ENCODE measurements at places on chromosomes 16 and 17.

GRCh38 chr16:50247906-50248608 is 18.3 kb upstream of the ADCY7 start:
- H3K27me3 ChIP-seq = no peaks in the 10 kb centered on the region
- H3K36me3 ChIP-seq = no peaks in the 10 kb centered on the region
- H3K27ac ChIP-seq = no peak overlapping the region

- H3K27me3 ChIP-seq = no peaks in the 10 kb centered on the region
- peaks cover 16% of the 10 kb centered on the region for H3K4me1 ChIP-seq
- DNase-seq = peak; percentile 92
Observed at GRCh38 chr17:41962768-41963434, 3.7 kb upstream of the CNP start.

- no peaks in the 10 kb centered on the region for H3K27me3 ChIP-seq
- H3K36me3 ChIP-seq = no peaks in the 10 kb centered on the region
- peak overlapping the region; percentile 89 for H3K4me3 ChIP-seq
- peak; percentile 73 for DNase-seq
- peak overlapping the region; percentile 87 for H3K27ac ChIP-seq
Observed at GRCh38 chr17:29567554-29568330, 759 bp upstream of the TP53I13 start.

DNA sequence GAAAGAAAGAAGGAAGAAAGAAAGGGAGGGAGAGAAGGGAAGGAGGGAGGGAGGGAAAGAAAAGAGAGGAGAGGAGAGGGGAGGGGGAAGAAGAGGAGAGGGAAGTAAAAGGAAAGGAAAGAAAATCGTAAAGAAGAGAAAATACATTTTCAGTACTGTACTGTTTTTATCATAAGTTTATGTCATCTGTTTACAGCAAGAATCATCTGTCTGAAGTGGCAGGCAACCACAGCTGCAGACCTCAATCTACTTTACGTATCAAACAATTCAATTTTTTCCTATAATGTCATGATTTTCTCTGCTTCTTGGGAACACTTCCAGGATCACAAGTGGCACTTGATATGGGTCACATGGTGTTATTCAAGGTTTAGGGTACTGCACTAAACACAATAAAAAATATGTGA is 58.3 kb downstream of the USP32 start:
- no peak overlapping the region for H3K4me3 ChIP-seq
- no peak for DNase-seq

DNA sequence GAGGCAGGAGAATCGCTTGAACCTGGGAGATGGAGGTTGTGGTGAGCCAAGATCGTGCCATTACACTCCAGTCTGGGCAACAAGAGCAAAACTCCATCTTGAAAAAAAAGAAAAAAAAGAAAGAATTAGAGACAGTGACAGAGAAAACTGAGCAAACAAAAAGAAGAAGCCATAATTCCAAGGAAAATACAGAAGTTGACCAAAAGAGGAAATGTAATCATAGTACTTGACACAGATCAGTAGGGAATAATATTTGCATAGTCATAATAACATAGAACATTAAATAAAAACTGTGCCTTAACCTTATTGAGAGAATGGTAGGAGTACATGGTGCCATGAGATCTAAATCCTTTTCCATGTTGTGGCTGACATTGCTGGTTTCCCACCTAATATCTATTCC is 14.7 kb upstream of the USP31 start:
- no peaks in the 10 kb centered on the region for H3K36me3 ChIP-seq
- no peak overlapping the region for H3K27ac ChIP-seq
- H3K4me3 ChIP-seq = no peak overlapping the region
- DNase-seq = no peak

DNA sequence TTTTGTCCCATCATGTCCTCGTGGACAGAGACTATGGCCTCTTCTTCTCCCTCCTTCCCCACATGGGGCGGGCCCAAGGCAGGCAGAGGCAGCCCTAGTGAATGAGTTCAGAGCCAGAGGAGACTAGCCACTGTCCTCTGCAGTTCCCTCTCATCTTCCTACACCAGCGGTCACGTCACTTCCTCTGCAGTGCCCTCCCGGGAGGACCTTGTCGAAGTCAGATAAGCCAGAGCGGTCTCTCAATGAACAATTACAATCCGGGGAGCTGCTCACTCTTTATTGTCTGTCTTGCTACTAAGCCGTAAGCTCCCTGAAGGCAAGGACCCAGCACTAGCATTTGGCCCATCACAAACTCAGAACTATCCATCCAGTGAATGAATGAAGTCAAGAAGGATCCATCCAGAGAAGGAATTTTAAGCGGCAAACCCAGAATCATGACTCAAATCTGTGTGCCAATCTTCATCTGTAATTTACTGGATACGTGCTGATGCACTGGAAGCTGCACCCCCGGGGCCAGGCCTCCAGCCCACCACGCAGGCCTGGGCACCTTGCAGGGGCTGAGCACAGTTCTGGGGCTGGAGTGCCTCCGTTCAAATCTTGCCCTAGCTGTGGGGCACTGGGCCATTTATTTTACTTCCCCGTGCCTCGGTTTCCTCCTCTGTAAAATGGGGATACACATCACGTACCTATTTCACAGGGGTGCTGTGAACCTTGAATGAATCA is 18.1 kb downstream of the ZNF423 start:
- H3K4me3 ChIP-seq = no peak overlapping the region
- peaks cover 27% of the 10 kb centered on the region for H3K4me1 ChIP-seq
- H3K27ac ChIP-seq = peak overlapping the region; percentile 17
- H3K27me3 ChIP-seq = peaks cover 16% of the 10 kb centered on the region
- H3K36me3 ChIP-seq = no peaks in the 10 kb centered on the region

- no peaks in the 10 kb centered on the region for H3K36me3 ChIP-seq
- no peaks in the 10 kb centered on the region for H3K4me1 ChIP-seq
- H3K27ac ChIP-seq = no peak overlapping the region
- no peak overlapping the region for H3K4me3 ChIP-seq
Observed at GRCh38 chr16:65700596-65700995, 578.7 kb upstream of the CDH11 start.

DNA sequence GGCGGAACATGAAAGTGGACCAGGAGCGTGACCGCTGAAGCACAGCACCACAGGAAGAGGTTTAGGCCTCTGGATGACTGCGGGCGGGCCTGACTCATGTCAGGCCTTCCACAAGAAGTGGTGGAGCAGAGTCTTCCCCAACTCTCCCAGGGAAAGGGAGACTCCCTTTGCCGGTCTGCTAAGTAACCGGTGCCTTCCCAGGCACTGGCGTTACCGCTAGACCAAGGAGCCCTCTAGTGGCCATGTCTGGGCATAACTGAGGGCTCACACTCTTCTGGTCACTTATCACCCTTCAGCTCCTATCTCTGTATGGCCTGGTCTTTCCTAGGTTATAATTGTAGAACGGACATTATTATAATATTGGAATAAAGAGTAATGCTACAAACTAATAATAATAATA is 1931.9 kb downstream of the TP53TG3F start:
- H3K4me1 ChIP-seq = no peaks in the 10 kb centered on the region
- no peak overlapping the region for H3K27ac ChIP-seq
- no peak overlapping the region for H3K4me3 ChIP-seq

GRCh38 chr17:79620207-79621038 is 9.6 kb upstream of the RBFOX3 start:
- H3K27ac ChIP-seq = no peak overlapping the region
- DNase-seq = no peak
- H3K4me1 ChIP-seq = no peaks in the 10 kb centered on the region
- no peak overlapping the region for H3K4me3 ChIP-seq
- peaks cover 83% of the 10 kb centered on the region for H3K27me3 ChIP-seq

DNA sequence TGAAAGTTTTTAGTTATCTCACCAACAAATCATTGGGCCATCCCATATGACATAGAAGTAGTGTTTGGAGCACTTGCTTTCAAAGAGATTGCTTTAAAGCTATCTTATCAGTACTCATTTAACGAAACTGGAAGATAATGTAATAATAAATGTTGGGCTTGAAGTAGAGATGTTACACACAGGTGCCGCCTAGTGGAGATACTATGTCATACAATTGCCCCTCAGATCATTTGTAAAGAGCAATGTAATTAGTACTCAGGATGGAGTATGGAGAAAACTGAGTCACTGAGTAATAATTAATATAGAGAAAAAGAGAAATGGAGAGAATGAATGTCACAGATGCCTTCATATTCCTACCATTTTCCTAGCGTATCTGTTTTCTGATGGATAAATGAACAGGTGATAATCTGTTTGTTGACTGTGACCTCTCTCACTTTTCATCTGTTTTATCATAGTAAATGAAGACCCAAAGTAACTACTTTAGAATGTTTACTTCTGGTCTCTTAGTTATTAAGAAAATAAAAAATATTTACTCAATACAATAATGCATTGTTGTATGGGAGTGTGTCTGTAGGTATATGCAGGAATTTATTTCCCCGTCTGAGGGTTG is 80.4 kb downstream of the EFCAB5 start:
- H3K4me3 ChIP-seq = no peak overlapping the region
- H3K4me1 ChIP-seq = no peaks in the 10 kb centered on the region
- H3K36me3 ChIP-seq = no peaks in the 10 kb centered on the region
- peak; percentile 72 for DNase-seq
- no peaks in the 10 kb centered on the region for H3K27me3 ChIP-seq

Data from stomach (tissue), 19 donors.